Aorta (tissue), 5 donors: ENCODE measurements at places on chromosomes 7 and 10. TPM values are rescaled to one million over a fixed set of nuclear protein-coding genes. Genes with fewer than 3 reads are reported as not detected.
A peak's percentile ranks its signal among the peaks of the same experiment; 100 is the strongest.

DNA sequence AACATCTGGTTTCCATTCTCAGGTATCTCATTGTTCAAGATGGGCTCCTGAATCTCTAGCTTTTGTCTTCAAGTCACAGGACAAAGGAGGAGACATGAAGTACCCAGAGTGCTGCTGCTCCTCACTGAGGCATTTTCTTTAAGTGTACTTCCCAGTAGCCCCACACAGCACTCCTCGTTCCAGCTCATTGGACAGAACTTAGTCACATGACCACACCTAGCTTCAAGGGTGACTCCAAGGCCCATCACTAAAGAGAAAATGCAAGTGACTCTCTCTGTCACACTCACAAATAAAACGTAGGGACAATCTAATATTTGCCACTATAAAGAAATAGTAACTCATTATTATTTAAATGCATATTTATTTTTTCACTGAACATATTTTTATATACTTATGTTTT lies 58.3 kb upstream of the NEUROD6 start:
- DNase-seq, result no peak

The OR6B1 gene
- total RNA-seq, result not detected

The PNLIP gene
- 2.7 TPM for total RNA-seq

The CYP2C18 gene
- total RNA-seq, result not detected

The TYW1B gene
- total RNA-seq, result 2.5 TPM

DNA sequence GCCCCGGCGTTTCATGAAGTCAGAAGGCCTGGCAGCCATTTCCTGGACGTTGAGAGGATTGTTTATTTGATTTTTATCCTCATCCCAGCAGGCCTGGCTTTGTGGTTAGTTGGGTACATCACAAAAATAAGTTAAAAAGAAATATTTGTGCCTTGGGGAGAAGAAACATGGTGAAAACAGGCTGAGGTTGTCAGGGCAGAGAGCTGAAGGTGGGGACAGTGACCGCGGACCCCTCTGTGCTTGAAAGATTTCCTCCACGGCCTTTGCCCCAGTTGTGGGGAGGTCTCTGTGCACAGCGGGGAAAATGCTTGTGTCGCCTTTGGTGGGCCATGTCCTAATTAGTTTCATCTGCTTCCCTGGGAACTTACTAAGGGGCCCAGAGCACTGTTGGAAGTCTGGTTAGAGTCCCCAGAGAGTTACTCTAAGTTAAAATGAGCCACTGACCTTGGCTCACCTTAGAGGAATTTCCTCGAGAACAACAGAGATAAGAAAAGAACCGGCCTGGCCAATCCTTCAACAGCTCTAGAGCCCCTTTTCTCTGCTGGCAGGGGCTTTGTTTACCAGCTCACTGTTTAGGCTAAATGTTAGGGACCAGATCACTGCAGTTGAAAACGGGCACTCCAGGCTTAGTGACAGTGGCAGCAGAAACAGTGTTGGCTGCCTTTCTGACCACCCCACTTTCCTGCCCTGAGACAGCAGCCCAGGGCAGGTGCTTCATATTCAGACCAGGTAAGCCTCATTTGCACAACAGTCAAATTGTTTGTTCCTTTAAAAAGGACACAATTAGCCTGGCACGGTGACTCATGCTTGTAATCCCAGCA lies 37.9 kb downstream of the CRCP start:
- no peak for DNase-seq

DNA sequence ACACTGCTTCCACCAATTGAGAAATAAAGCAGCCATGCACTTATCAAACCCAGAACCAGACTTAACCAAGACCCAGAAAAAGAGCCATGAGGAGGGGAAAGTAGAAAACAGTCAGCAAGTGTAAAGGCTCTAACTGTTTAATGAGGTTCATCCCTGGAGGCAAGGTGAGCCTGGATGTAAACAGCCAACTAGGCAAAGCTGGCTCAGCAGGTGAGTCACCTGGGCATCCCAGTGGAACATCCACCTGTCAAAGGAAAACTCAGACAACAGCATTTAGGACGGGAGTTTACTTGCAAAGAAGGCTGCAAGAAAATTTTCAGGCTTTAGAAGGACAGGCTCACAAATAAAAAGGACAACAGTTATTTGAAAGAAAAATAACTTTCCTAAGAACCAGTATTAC lies 153.0 kb downstream of the SNX13 start:
- DNase-seq, result no peak

GRCh38 chr7:28768577-28769147 lies 189.5 kb downstream of the TRIL start:
- DNase-seq, result no peak

The SYT15B gene
- 2.7 TPM for total RNA-seq

The UBE3C gene
- 73.0 TPM for total RNA-seq

DNA sequence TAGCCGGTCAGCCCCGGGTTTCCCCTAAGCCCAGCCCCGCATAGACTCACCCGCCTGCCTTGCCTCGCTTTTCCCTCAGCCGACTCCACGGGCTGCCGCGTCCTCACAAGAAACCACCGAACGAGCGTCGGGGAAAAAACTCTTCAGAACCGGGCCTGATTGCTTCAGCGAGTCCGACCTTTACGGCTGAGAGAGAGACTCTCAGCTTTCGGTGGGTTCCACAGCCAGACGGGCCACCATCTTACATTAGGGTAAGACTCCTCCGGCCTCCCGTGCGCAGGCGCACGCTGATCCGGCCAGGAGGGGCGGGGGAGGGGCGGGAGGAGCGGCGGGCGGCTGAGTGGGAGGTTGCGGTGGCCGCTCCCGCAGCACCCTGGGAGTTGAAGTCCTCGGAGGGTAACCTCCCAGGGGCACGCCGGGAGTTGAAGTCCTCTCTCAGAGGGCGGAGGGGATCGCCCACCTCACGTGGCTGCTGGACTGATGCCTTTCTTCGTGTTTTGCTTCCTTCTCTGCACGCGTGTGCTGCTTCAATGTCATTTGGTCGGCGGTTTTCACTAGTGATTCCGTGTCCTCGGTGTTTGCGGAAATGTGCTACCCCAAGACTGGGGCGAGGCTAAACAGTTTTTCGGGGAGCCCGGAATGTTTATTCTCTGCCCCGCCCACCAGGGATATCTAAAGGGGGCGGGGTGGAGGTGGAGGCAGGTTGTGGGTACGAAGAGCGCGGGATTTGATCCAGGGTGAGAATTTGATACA lies at the start of gene CNOT4:
CNOT4 (minus strand) TSS at position 264 of the 753 bp plus-strand sequence. CDS start 71,771 bp downstream, outside the sequence.
- DNase-seq, result peak; percentile 97

- DNase-seq, result no peak
Measured at GRCh38 chr7:141950806-141951205, 4.0 kb upstream of the CLEC5A start.

GRCh38 chr7:3301831-3302618 lies 973 bp downstream of the SDK1 start:
- no peak for DNase-seq

GRCh38 chr7:2787251-2787951 lies 56.7 kb downstream of the GNA12 start:
- no peak for DNase-seq

GRCh38 chr10:37856881-37857286 lies 526 bp downstream of the ZNF248 start:
- DNase-seq, result peak; percentile 47

The IRF5 gene
- 9.6 TPM for total RNA-seq

DNA sequence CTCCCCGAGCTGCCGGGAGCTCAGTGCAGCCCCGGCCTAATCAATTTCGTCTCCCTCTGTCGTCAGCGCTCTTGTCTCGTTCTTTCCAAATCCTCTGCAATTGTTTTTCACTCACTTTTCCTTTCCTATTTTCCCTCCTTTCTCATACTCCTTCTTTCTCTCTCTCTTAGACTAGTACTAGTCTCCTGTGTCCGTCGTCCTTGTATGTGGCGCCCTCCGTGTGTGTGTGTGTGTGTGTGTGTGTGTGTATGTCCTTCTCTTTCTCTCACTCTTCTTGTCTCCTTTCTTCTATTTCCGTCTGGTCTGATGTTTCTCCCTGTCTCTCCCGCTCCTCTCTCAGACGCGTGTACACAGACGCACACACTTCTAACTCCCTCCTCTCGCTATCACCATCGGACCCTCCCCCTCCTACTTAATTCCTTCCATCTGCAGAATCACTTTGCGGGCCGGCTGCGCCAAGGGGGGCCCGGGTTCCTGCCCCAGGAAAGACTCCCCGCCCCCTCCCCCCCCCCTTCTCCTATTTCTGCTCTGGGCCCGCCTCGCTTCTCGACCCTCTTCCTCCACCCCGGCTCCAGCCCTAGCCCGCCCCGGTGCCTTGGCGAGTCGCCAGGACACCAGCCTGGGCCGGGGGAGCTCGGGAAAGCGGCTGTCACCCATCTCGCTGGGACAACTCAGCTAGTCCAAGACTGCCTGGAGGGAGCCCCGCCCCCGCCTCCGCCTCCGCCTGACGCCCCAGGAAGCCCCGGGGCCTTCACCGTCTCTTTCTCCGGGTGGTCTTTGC lies 743 bp upstream of the ZCCHC24 start:
- DNase-seq, result no peak

GRCh38 chr7:107208563-107208962 lies 39.8 kb downstream of the HBP1 start:
- no peak for DNase-seq

DNA sequence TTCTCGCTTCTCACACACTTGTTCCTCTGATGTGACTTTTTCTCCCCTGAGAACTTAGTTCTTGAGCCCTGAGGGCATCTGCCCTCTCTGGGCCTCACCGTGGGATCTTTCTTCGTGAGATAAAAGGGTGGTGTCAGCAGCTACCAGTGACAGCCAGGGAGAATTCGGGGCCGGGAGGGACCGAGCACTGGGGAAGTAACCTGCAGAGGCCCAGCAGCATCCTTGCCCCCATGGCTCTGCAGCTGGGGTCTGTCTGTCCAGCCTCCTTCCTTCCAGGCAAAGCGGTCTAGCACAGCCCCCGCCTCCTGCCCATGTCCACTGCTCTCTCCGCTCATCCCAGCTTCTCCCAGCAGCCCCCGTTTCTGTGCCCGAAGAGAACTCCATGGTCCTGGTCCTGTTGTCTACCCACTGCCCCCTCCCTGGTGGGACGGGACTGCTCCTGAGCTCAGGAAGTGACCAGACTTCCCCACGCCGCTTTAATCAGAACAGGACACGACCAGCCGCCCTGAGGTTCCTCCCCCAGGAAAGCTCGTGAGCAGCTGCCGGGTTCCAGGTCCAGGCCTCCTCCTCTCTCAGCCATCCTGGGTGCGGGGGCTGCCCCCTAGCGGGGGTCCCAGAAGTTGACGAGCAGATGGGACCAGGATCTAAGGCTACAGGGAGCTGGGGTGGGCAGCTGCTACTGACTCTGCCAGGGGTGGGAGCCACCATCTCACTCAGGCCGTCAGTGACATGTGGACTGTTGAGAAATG lies 187.5 kb downstream of the WDR37 start:
- peak; percentile 68 for DNase-seq

DNA sequence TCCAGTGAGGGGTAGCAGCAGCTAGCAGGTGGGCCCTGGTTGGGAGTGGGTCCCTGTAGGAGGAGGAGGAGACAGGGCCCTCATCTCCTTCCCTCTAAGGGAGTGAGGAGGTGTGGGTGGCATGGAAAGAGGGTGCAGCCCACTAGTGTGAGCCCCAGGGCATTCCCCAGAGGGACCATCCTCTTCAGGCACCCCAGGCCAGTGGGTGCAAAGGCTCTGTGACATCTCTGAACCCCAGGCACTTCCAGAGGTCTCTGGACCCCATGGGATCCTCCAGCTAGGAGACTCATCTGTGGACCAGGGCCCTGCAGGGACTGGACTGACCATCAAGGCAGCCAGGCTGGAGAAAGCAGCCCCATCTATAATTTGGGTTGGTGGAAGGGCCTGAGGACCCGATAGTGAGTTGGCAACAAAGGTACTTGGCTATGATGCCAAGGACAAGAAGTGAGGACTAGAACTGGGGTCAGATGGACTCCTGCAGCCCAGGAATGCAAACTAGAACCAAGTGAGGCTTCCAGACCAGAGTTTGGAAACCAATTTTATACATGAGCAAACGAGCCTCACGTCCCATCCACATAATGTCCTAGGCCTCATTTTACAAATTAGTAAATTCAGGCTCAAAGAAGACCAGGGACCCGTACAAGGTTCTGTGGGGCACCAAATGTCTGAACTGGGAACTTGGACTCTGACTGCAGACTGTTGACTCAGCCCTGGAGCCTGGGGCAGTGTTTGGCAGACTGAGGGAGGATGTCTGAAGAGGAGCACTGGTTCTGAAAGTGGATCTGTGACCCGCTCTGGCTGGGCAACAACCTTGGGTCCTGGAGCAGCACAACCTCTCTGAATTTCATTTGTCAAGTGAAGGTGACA lies 1.4 kb upstream of the VSTM4 start:
- DNase-seq, result no peak

DNA sequence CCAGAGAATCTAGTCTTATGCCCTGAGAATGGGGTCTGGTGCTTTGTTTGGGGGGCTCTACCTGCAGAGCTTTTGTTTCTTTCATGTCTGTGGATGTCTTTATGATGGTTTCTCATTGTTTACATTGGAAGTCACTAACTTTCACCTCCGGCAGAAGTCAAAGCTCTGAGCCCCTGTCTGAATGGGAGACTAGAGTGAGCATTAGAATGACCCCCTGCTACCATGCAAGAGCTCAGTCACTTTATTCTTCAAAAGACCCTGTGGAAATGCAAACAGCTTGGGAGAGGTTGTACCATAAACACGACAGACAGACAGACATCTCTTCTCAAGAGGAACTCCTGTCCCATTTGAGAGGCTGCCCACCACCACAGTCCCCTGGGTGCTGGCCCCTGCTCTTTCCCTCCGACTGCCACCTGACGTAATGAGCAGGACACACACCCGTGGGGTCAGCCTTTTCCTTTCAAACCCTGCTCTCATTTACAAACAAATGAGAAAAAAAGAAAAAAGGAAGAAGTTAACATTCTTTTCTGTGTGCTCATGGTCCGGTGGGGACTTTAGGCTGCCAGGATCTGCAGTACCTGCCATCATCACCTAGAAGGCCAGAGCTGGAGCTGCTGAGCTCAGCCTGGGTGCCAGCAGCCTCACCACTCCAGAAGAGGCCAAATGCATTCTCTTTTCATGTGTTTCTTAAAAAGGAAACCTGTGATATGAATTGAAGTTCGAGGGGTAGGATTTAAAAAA lies 91.6 kb downstream of the FZD1 start:
- no peak for DNase-seq

The GAD2 gene
- not detected for total RNA-seq

- DNase-seq, result no peak
Measured at GRCh38 chr7:129332254-129333035, 101.8 kb upstream of the STRIP2 start.

The RTKN2 gene
- total RNA-seq, result 0.21 TPM

DNA sequence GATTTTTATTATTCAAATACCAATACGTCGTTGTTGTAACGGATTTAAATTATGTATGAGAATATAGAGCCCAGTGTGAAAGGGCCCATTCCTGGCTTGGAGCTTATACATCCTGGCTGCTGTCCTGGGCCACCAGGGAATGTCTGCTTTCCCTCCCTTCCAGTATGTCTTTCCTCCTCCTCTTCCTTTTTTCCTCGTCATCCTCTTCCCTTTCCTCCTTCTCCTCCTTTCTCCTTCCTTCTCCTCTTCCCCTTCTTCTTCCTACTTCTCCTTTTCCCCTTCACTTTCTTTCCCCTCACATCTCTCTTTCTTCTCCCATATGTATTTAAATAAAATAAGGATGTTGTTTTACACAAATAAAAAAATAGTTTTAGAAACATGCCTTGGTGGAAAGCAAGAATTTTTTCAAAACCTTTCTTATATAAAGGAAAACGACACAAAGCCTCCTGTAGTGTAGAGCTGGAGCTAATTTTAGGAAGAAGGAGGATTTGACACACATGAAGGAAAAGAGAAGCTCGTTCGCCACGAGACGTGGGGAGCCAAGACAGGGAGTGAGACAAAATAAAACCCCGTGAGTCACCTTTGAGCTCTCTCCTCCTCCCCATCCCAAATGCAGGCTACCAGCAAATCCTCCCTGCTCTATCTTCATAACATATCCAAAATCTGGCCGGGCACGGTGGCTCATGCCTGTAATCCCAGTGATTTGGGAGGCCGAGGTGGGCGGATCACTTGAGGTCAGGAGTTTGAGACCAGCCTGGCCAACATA lies 301.1 kb upstream of the LYZL1 start:
- DNase-seq, result no peak

The IGF2BP3 gene
- 1.6 TPM for total RNA-seq

The AGBL3 gene
- 2.5 TPM for total RNA-seq

The HSPA12A gene
- 15.3 TPM for total RNA-seq
